Karpas-422 (cell line): ENCODE measurements at places on chromosomes 6 and 20. TPM values are rescaled to one million over a fixed set of nuclear protein-coding genes. Genes with fewer than 3 reads are reported as not detected.

DNA sequence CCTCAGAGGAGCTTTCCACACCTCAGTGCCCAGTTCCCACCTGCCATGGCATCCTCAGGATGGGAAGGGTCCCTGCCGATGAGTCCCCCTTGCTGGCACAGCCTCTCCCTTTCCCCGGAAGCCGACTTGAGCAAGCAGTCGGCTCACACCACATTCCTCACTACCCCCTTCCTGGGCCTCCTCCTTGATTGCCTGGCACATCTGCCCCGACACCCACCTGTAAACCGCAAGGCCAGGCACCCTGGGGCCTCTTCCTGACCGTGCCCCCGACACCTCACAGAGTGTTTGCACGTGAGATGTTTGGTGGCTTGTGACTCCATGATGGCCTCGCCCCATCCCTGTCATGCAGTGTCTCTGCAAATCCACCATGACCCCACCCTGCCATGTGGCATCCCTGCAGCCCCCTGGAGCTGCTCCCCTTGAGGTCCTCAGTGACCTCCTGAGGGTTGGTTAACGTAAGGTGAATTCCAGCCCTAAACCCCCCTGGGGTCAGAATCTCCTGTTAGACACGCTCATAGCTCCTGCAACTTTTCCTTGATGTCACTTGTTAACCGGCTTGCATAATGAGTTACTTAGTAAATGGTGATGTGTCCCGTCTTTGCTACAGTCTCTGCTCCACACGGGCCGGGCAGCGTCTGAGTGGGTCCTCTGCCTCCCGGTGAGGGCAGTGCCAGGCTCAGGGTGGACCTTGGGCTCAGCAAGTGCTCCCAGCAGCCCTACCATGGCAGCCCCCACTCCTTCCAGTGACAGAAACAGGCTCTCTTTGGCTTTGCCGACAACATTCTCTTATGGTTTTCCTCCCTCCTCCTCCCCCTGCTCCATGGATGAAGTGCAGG lies 115.9 kb upstream of the FRMD1 start:
- no peak overlapping the region for H3K4me3 ChIP-seq
- H3K27ac ChIP-seq = no peak overlapping the region
- no peaks in the 10 kb centered on the region for H3K27me3 ChIP-seq
- no peaks in the 10 kb centered on the region for H3K36me3 ChIP-seq
- no peak for DNase-seq
- no peaks in the 10 kb centered on the region for H3K4me1 ChIP-seq

DNA sequence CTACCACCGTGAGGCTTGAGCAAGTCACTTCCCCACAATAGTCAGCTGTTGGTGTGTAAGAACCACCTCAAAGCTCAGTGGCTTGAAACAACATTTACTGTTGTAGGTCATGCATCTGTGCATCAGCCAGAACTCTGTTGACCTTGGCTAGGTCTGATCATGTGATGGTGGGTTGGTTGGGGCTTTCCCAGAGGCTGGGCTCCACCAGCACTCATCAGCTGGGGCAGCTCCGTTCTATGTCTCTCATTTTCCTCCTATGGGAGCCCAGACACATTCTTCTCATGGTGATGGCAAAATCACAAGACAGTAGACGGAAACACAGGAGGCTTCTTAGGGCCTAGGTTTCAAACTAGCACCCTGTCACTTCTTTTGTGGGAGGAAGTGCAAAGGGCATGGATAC lies 42.8 kb upstream of the PSMF1 start:
- DNase-seq = no peak
- H3K27me3 ChIP-seq = no peaks in the 10 kb centered on the region
- H3K27ac ChIP-seq = no peak overlapping the region
- 0 out of 2 replicates have a peak, but pooled peaks cover 2% of the 10 kb centered on the region for H3K4me1 ChIP-seq

DNA sequence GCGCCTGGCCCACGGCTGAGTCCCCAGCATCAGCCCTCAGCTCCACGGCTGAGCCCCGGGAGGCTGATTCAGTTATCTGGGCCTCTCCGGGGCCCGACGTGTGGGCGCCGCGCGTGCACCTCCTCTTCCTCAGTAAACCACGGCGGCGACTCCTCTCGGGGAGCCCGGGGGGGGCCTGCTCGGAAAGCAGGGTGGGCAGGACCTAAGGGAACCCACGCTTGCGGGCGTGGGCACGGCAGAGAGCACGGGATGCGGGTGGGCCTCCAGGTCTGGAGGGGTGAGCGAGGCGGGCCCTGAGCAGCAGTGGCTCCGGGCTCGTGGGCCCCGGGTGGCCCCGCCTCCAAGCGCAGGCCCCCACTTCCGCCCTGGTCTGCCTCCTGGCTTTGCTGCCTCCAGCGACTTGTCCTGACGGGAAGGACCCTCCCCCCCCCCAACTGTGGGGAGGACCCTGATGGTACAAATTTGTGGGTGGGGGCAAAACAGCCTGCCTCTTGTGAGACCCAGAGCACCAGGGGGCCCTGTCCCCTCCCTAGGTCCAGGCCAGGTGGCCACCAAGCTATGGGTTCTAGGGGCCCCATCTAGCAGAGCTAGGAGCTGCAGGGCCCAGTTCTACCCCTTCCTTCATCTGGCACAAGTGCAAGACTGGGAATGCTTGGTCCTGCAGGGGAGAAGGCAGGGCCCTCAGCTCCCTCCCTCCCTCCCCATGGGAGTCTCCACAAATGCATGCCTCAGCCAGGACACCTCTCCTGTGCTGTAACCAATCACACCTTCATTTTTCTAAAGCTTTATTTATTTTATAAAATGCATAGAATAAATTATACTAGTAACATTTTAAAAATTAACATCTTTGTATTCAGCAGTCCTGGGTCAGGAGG lies 16.9 kb downstream of the UCKL1 start:
- DNase-seq = no peak
- H3K36me3 ChIP-seq = 0 out of 2 replicates have a peak, but pooled peaks cover 4% of the 10 kb centered on the region
- H3K4me1 ChIP-seq = no peaks in the 10 kb centered on the region

DNA sequence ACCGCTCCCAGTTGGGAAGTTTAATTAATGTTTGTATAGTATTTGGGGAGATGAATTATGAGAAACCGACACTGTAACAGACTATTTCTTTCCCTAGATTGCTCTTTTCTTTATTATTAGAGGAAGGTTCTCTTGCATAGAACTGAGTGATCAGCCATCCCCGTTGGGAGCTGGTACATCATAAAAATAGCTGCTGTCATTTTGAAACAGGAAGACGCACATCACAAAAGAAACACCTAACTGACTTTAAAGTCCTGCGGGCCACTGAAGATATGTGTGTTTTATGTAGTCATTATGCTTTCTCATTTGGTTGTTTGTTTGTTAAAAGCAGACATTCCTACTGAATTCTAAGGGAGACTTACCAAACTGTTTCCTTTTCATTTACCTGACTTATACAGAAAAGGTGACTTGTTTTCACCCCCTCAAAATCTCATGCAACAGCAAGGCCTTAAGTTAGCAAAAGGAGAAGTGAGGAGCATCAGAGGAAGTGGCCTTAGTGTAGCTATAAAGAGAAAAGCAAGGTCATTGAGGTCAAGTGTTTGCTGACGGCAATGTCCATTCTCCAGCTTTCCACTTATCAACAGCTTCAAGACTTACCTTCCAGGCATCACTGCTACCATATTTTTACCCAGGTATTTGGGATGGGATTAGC lies 91.0 kb downstream of the PKHD1 start:
- no peaks in the 10 kb centered on the region for H3K27me3 ChIP-seq
- peaks cover 10% of the 10 kb centered on the region for H3K4me1 ChIP-seq
- H3K27ac ChIP-seq = no peak overlapping the region

DNA sequence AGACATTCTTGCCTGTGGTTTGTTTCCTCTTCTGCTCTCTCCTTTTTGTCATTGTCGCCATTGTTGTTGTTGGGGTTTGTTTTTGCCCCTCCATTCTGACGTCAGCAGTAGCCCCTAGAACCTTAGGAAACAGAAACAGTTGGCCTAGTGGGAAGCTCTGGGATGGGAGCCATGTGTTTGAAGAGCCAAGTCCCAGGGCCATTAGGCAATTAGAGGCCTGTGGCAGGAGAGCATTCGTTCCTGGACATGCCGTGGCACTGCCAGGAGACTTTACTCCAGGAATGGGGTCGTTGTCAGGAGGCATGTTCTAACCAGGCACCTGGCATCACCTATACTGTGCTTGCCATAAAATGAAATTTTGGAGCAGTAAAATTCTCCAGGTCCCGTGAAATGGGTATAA lies 39.7 kb downstream of the PPARD start:
- no peak overlapping the region for H3K27ac ChIP-seq
- DNase-seq = no peak
- H3K27me3 ChIP-seq = no peaks in the 10 kb centered on the region
- H3K36me3 ChIP-seq = no peaks in the 10 kb centered on the region
- H3K4me1 ChIP-seq = no peaks in the 10 kb centered on the region

DNA sequence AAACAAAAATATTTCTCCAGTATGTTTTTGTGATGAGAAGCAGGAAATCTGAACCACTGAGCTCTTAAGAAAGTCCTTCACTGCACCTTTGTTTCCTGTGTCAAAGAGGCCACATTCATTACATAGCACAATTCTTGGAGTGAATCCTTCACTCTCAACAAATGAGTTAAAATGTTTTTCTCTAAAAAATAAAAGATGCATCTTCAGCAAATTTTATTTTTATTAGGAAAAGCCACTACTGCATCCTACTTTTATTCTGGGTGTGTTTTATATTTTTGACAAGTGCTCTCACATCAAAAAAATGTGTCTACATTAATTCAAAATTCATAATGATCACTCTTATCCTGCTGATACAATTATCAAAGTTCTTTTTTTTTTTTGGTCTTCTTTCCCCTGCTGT lies 76.3 kb downstream of the PLCB4 start:
- H3K4me1 ChIP-seq = no peaks in the 10 kb centered on the region
- DNase-seq = no peak
- no peak overlapping the region for H3K4me3 ChIP-seq
- H3K27ac ChIP-seq = no peak overlapping the region
- no peaks in the 10 kb centered on the region for H3K27me3 ChIP-seq
- H3K36me3 ChIP-seq = no peaks in the 10 kb centered on the region

GRCh38 chr6:36023996-36024795 lies at the start of gene SLC26A8:
Gene SLC26A8, minus strand, starts transcription at chr6:36024641. Its CDS starts 4,934 bp downstream, at chr6:36019707.
- no peaks in the 10 kb centered on the region for H3K27me3 ChIP-seq
- DNase-seq = no peak
- H3K4me3 ChIP-seq = no peak within 1 kb of the TSS
- H3K36me3 ChIP-seq = no peaks in the 10 kb centered on the region

DNA sequence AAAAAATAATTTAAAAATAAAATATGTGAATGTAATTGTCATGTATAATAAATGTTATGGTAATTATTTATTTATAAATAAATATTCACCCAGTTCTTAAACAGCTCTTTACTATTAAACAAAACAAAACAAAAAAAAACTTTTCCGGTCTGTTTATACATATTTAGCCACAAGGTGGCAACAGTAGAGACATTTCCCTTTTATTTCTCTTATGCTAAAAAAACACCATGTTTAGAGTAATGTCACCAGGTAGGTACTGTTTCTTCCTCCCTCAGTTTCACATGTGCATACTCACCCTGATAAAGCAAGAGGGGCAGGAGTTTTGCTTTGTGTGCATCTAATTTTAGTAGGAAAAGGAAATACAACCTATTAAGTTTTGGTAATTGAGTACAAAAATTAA lies 610.4 kb upstream of the IMPG1 start:
- H3K4me1 ChIP-seq = no peaks in the 10 kb centered on the region
- H3K4me3 ChIP-seq = no peak overlapping the region
- no peaks in the 10 kb centered on the region for H3K27me3 ChIP-seq
- peak; percentile 57 for DNase-seq
- no peaks in the 10 kb centered on the region for H3K36me3 ChIP-seq

- DNase-seq = no peak
- H3K36me3 ChIP-seq = no peaks in the 10 kb centered on the region
- no peak overlapping the region for H3K27ac ChIP-seq
- no peak overlapping the region for H3K4me3 ChIP-seq
- H3K27me3 ChIP-seq = no peaks in the 10 kb centered on the region
Observed at GRCh38 chr20:46010491-46011391, 2.0 kb downstream of the MMP9 start.

- no peak overlapping the region for H3K4me3 ChIP-seq
- H3K4me1 ChIP-seq = peaks cover 19% of the 10 kb centered on the region
- H3K27ac ChIP-seq = no peak overlapping the region
- no peaks in the 10 kb centered on the region for H3K36me3 ChIP-seq
- H3K27me3 ChIP-seq = no peaks in the 10 kb centered on the region
Observed at GRCh38 chr20:46991880-46992639, 97.4 kb downstream of the EYA2 start.

- no peak overlapping the region for H3K27ac ChIP-seq
- no peaks in the 10 kb centered on the region; the same call in 1 of the 2 replicates for H3K27me3 ChIP-seq
- no peaks in the 10 kb centered on the region for H3K4me1 ChIP-seq
- no peak for DNase-seq
- no peaks in the 10 kb centered on the region for H3K36me3 ChIP-seq
Observed at GRCh38 chr6:126914801-126915200, 203.7 kb upstream of the RSPO3 start.

GRCh38 chr6:144036835-144037195 lies 28.8 kb upstream of the PLAGL1 start:
- no peak overlapping the region for H3K4me3 ChIP-seq
- H3K36me3 ChIP-seq = no peaks in the 10 kb centered on the region
- no peaks in the 10 kb centered on the region for H3K27me3 ChIP-seq

DNA sequence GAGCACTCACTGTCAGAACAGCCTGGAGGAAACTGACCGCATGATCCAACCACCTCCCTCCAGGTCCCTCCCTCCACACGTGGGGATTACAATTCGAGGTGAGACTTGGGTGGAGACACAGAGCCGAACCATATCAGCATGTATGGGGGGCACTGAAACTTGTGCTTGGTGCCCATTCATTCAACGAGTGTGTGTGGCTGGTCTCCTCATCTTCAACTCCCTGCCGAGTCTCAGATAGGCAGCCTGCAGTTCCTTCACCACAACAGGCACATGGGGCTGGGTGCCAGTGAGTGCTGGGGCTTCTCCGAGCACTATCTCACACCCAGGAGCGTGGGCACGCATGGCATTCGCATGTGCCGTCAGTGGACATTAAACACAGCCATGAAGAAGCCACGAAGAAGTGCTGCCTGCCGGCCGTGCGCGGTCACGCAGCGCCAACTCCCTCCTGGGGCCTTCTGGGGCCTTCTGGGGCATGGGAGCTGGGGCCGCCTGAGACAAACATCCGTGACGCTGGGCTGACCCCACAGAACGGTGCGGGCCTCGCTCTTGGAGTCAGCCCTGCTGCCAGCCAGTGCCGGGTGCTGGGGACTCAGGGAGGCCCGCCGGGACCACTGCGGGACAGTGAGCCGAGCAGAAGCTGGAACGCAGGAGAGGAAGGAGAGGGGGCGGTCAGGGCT lies 714 bp upstream of the RTEL1 start:
- peak overlapping the region; percentile 98 for H3K4me3 ChIP-seq
- DNase-seq = peak; percentile 61
- no peaks in the 10 kb centered on the region for H3K27me3 ChIP-seq
- 0 out of 2 replicates have a peak overlapping the region, but pooled peaks have one; percentile 41 for H3K27ac ChIP-seq

MYB gene
- total RNA-seq = 5.3 and 11.8 TPM in 2 replicates

HRH3 gene
- total RNA-seq = not detected in 2 replicates

WFDC10B gene
- total RNA-seq = not detected in 2 replicates

ARG1 gene
- not detected in 2 replicates for total RNA-seq

DBNDD2 gene
- total RNA-seq = 0.22 TPM in 1 of 2 replicates, not detected in the other
